ENCODE measurements at places on chromosomes 2 and 18.

DNA sequence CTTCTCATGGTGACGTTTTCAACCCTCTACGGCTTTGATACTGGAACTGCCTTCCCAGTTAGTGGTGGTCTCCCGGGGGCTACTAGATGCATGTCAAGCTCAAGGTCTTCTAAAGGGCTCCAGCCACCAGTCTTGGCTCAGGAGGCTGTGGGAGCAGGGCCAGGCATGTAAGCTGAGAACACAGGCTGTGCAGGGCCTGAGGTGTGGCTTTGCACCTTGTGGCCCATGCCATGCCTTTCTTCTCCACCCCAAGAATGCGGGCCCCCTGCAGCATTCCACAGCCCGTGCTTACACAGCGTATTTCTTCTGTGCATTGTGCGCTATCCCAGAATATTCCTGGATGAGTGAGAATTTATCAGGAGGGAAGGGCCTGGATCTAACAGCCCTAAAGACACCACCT is 144.9 kb downstream of the SEPTIN10 start:
- no peak for DNase-seq

DNA sequence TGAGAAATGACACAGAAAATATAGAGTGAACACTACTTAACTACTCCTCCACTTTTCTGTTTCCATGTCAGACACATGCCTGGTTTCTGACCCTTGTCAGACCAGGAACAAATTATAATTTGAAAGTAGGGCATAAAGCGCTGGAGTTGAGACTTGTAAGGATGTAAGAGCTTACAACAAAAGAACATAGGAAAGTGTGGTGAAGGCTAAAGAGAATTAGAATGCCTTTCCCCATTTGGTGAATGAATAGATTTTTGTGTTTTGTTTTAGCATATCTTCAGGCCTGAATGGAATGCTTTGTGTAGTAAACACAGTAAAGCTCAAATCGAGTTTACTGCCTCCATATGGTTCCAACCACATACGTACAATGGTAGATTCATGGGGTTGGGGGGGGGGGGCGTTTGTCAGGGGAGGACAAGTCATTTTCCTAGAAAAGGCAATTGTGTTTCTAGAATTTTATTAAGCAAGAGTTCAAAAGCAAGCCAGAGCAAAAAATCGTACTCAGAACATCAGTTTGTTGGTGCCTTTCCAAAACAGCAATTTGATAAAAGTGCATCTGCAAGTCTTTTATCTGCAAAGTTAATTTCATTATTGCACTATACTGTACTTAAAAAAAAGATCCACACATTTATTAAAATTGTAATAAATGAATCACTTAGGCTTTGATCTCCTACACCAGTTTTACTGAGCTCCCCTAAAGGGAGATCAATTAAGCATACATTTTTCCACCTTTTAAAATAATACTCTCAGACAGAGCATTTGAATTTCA is 30.9 kb downstream of the NRXN1 start:
- no peak for DNase-seq

GRCh38 chr18:61753373-61753772 is 139.4 kb downstream of the RNF152 start:
- DNase-seq, result no peak

GRCh38 chr2:201448701-201449100 is 2.6 kb downstream of the TRAK2 start:
- DNase-seq, result no peak

DNA sequence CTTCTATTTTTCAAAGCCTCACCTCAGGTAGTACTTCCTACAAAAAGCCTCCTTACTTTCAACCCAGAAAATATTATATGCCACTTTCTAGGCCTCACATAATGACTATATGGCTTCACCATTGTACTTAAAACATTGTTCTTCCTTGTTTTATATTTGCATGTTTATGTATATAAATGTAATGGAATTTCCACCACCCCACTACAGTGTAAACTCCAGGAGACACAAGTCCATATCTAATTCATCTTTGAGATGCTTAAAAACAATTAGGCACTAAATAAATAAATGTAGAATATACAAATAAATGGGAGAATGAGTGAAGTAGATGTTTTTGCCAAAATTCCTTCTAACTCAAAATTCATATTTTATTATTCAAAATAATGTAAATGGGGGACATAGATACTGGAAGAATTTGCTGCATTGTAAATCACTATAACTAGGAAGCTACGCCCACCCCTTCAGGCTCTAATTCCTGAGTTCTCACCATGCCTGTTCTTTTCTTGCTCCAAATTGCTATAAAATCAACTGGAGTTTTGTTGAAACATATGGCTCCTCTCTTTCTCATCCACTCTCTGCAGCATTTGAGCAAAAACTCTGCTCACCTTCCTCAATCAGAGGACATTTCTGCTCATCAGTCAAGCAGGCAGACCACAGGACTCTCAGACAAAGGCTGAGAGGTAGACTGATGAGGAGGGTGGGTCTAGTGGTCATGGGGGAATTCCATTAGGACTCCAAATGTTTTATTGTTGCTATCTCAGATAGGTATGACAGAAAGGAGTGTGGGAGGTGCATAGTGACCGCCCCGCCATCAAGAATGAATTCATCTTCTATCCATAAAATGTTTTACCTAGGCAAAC is 243.0 kb downstream of the HNMT start:
- DNase-seq, result no peak

GRCh38 chr2:217193431-217194340 is 333.8 kb upstream of the TNP1 start:
- DNase-seq, result no peak

All from cortex of kidney (tissue), 1 donor.